ENCODE measurements at places on chromosomes 6 and 20. TPM values are rescaled to one million over a fixed set of nuclear protein-coding genes. Genes with fewer than 3 reads are reported as not detected.

- no peaks in the 10 kb centered on the region for H3K36me3 ChIP-seq
- no peaks in the 10 kb centered on the region for H3K27me3 ChIP-seq
- DNase-seq, result no peak
- H3K27ac ChIP-seq, result no peak overlapping the region
- H3K4me1 ChIP-seq, result no peaks in the 10 kb centered on the region
These were observed 45.3 kb downstream of the RNF24 start for GRCh38 chr20:3970016-3970415.

GRCh38 chr6:143976806-143977349 is 31.2 kb downstream of the PLAGL1 start:
- H3K27me3 ChIP-seq, result no peaks in the 10 kb centered on the region
- H3K36me3 ChIP-seq, result no peaks in the 10 kb centered on the region
- no peak overlapping the region for H3K4me3 ChIP-seq
- no peak overlapping the region for H3K27ac ChIP-seq
- DNase-seq, result no peak

Gene KLHDC3
- total RNA-seq, result 19.7 TPM

- H3K27me3 ChIP-seq, result no peaks in the 10 kb centered on the region
- no peak for DNase-seq
- H3K27ac ChIP-seq, result no peak overlapping the region
- no peaks in the 10 kb centered on the region for H3K4me1 ChIP-seq
- H3K4me3 ChIP-seq, result no peak overlapping the region
These were observed 157.6 kb upstream of the KCNQ5 start for GRCh38 chr6:72464246-72464645.

DNA sequence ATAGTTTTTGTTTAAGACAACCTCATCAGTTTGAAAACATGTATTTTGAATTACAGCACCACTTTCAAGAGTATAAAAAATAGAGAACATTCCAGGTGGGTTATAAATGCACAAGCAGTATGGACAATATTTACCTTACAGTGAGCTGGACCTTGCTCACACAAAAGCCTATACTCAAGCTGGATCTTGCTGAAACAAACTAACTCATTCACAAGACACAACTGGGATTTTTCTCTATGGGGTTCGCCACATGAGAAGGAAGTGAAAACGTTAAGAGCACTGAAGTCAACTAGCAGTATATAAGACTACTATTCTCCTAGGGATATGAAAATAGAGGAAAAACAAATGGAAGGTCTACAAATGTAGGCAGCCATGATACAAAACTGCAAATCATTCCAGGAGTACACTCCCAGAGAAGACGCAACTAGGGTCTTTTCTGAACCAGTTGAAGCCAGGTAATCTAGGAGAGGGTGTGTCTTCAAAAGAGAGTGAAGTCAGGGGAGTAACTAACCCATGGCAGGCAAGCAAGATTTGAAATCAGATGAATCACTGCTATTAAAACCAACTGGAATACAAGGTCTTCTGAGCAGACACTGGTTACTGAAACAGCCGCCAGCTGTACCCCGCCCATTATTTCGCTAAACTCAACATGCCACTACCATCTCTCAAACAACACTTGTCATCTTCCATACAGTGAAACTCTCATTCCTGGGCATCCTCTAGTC is 26.5 kb downstream of the STAU1 start:
- DNase-seq, result no peak
- no peaks in the 10 kb centered on the region for H3K27me3 ChIP-seq
- no peak overlapping the region for H3K27ac ChIP-seq
- no peak overlapping the region for H3K4me3 ChIP-seq

GRCh38 chr20:51469046-51469445 is 73.5 kb downstream of the NFATC2 start:
- H3K27me3 ChIP-seq, result no peaks in the 10 kb centered on the region
- DNase-seq, result no peak
- H3K4me1 ChIP-seq, result no peaks in the 10 kb centered on the region
- no peak overlapping the region for H3K4me3 ChIP-seq
- no peaks in the 10 kb centered on the region for H3K36me3 ChIP-seq
- H3K27ac ChIP-seq, result no peak overlapping the region

Gene HLA-DOB
- total RNA-seq, result not detected
